ENCODE measurements at places on chromosomes 1 and 21.

GRCh38 chr1:11248169-11248568 is 14.2 kb downstream of the MTOR start:
- no peak for DNase-seq

DNA sequence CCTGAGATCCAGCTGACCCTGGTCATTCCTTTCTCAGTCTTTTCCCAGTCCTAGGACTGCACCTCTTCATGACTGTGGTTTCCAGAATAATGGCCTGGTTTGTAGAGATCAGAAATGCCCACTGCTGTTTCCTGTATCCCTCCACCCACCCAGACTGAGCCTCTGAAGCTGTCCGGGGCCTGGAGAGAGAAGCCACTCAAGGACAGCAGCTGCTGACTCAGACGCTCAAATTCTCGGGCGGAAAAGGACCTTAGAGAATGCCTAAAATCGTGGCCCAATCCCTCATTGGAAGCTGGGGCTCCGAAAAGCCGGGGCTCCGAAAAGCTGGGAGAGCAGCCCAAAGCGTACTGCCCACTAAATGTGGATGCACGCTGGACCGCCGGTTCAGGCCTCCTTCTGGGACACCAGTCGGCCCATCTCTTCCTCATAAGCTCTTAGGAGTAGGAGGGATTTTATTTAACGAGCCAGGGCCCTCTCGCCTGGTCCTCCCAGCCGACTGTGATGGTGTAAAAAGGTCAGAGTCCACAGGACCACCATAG is 7.8 kb upstream of the GPR61 start:
- DNase-seq: no peak

DNA sequence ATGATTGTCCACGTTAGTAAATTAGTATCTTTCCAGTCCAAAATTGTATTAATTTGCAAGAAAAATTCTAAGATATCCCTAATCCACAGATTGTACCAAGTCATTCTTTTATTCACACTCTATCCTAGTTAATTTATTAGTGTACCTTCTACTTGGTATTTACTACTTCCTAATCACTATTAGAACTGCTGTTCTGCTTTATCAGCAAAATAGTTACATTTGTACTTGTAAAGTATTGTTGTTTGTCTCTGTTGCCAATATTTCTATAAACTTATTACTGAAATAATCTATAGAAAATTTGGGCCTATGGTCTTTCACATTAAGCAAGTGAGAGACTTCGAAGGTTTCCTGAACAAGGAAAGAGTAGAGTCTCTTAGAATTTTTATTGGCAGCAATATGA is 5.6 kb upstream of the CRP start:
- DNase-seq: no peak

- no peak for DNase-seq
Observed at GRCh38 chr1:27607239-27607804, 3.4 kb upstream of the AHDC1 start.

GRCh38 chr1:8217011-8217711 is 100.8 kb upstream of the SLC45A1 start:
- no peak for DNase-seq

DNA sequence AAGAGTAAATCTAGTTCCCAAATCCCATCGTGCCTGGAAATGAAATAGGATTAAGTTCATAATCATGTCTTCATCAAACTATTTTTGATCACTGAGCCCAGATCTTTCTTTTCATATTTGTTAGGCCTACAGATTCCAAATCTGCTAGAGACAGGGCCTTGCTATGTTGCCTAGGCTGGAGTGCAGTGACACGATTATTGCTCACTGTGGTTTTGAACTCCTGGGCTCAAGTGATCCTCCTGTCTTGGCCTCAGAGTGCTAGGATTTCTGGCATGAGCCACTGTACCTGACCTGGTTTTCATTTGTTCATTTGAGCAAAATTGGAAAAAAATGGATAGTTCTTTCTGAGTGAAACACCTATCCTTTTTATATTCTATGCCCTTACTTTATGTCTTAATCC is 28.0 kb upstream of the DIPK1A start:
- no peak for DNase-seq

DNA sequence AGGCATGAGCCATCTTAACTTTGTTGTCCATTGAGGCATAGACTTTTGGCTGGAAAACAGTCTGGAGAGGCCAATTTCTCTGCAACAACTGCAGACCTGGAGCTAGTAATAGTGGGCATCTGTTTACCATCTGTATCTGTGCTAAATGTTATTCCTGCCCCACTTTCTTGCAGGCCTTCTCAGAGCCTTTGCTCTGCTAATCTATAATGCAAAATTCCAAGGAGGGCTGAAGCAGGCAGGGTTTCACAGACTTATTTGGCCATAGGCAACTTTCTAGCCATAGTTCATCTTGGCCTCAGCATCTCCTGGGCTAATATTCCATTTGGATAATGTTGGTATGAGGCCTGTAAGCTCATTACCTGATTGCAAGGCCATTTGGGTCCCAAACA is 124.5 kb upstream of the CSF3R start:
- DNase-seq: no peak

DNA sequence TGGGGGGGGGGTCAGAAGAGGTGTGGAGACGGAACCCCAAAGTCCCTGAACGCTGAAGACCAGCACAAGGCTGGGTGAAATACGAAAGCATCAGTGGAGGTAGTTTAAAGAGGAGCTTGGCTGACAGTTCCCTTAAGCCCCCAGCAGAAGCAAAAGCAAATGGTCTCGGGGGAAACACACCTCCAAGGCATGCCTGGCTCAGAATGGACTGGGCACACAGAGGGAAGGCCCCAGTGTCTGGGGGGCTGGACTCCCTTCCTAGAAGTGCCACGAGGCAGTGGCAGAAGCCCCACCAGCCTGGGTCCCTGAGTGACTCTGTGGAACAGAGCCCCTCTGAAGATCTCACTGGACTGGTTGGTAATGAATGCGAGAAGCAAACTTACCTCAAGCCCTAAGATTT is 43.9 kb downstream of the UBE2G2 start:
- no peak for DNase-seq

DNA sequence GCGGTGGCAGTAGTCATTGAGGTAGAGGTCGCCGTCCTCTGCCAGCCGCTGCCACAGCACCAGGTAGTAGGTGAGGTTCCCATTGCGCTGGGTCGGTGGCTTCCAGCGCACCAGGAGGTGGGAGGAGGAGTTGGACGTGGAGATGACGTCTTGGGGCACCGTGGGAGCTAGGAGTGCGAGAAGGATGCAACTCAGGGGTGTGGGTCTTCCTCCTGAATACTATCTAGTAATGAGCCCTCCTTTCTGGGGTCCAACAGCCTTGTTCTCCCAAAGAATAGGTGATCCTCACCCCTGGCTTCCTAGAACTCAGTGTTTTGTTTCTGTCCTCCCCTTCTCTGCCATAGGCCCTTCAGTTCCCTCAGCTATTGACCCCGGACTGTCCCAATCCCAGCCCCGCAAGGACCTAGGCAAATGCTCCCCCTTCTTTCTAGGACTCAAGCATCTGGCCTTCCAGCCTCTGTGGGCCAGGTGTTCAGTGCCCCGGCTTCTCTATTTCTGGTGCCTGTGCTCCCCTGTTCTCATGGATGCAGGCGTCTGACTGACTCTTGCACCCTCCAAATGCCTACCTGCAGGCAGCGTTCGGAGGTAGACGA is 12.9 kb downstream of the INSRR start:
- DNase-seq: no peak

- no peak for DNase-seq
Observed at GRCh38 chr21:30257773-30258172, 25.0 kb downstream of the KRTAP24-1 start.

GRCh38 chr21:41707231-41707959 is 59.5 kb downstream of the RIPK4 start:
- no peak for DNase-seq
